ENCODE measurements at places on chromosomes 6 and 20.

GRCh38 chr6:166005401-166005943 lies 162.2 kb downstream of the TBXT start:
- DNase-seq = no peak

- no peak for DNase-seq
Observed at GRCh38 chr20:3106658-3107463, 22.3 kb upstream of the AVP start.

- DNase-seq = no peak
Observed at GRCh38 chr6:73050706-73051105, 174.6 kb downstream of the KHDC1L start.

DNA sequence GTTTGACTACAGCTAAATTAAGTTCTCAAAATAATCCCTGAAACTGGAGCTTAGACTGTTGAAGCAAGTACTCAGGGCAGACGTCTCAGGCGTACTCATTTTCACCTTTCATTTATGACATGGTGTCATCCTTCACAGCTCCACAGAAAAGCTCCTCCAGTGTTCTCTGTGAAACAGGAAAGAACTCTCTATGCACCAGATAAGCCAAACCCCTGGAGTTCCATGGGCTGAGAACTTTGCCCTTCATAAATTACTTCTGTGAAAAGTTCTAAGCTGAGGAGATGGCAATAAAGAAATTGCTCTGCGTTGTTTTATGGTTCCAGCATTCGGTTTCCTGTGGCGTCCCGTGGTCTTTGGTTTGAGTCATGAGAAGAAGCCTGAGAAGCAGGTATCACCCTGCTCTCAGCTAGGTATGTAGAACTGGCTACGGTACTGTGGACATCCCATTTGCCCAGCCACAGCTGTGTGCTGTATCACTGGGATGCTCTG lies 20.2 kb upstream of the RREB1 start:
- DNase-seq = no peak

- DNase-seq = no peak
Observed at GRCh38 chr6:157036245-157036711, 259.1 kb downstream of the ARID1B start.

Measured in esophagus squamous epithelium (tissue), 5 donors.